ENCODE measurements at places on chromosomes 3 and 15. TPM values are rescaled to one million over a fixed set of nuclear protein-coding genes. Genes with fewer than 3 reads are reported as not detected.

FNDC3B gene
- total RNA-seq: 38.6 TPM

DET1 gene
- 4.9 TPM for total RNA-seq

TMEM266 gene
- total RNA-seq: not detected

- peak; percentile 83 for DNase-seq
Observed at GRCh38 chr15:60660290-60661051, 181.5 kb upstream of the ICE2 start.

DNA sequence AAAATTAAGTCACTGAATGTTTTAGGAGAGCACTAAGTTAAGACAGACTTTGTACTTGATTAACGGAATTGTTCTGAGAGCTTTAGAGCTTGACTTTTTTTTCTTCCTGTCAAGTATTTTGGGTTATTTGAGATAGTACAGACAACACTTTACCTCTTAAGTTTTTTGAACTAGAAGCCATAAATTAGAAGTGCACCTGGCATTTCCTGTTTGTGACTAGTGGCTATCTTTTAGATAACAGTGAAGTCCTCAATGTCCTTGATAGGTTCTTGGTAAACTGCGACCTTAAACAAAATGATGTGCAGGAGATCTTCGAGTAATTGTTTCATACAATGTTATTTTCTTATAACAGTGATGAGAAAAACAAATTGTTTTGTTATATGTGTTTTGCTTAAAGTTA, 213.9 kb downstream of the TP63 start:
- no peak for DNase-seq

- peak; percentile 67 for DNase-seq
Observed at GRCh38 chr15:80739919-80740318, 39.3 kb upstream of the CEMIP start.

- DNase-seq: no peak
Observed at GRCh38 chr3:134370611-134371531, 3.4 kb downstream of the AMOTL2 start.

- DNase-seq: no peak
Observed at GRCh38 chr3:63740116-63740515, 79.0 kb upstream of the C3orf49 start.

All from LHCN-M2 (cell line).